Camera-type eye (tissue), 1 donor: ENCODE measurements at places on chromosomes 3 and 15. TPM values are rescaled to one million over a fixed set of nuclear protein-coding genes. Genes with fewer than 3 reads are reported as not detected.

The ATP10A gene
- total RNA-seq: 5.9 TPM

The WNT7A gene
- 9.1 TPM for total RNA-seq

The STARD5 gene
- total RNA-seq: 5.1 TPM

The C3orf49 gene
- not detected for total RNA-seq

The MAP1A gene
- total RNA-seq: 26.2 TPM

The CLDN18 gene
- total RNA-seq: not detected

The CHST13 gene
- 0.38 TPM for total RNA-seq

The BCL2A1 gene
- total RNA-seq: 1.5 TPM

The CTXN2 gene
- total RNA-seq: not detected

The PSTPIP1 gene
- total RNA-seq: 3.4 TPM

The CPLX3 gene
- 42.8 TPM for total RNA-seq
